Hindlimb muscle (tissue), 1 donor: ENCODE measurements at places on chromosomes 1 and 21. TPM values are rescaled to one million over a fixed set of nuclear protein-coding genes. Genes with fewer than 3 reads are reported as not detected.

Gene ZYG11A
- polyA plus RNA-seq, result 0.06 TPM

Gene POU2F1
- polyA plus RNA-seq, result 6.1 TPM

Gene MROH7
- polyA plus RNA-seq, result 5.9 TPM

GRCh38 chr1:36487906-36488305, 5.2 kb upstream of the CSF3R start:
- DNase-seq, result no peak

- no peak for DNase-seq
These were observed 346.9 kb upstream of the DAB1 start for GRCh38 chr1:57770772-57771171.

- no peak for DNase-seq
These were observed 398 bp upstream of the SLC30A10 start for GRCh38 chr1:219928791-219929118.

- DNase-seq, result no peak
These were observed 6.4 kb upstream of the KIF14 start for GRCh38 chr1:200626853-200627534.

DNA sequence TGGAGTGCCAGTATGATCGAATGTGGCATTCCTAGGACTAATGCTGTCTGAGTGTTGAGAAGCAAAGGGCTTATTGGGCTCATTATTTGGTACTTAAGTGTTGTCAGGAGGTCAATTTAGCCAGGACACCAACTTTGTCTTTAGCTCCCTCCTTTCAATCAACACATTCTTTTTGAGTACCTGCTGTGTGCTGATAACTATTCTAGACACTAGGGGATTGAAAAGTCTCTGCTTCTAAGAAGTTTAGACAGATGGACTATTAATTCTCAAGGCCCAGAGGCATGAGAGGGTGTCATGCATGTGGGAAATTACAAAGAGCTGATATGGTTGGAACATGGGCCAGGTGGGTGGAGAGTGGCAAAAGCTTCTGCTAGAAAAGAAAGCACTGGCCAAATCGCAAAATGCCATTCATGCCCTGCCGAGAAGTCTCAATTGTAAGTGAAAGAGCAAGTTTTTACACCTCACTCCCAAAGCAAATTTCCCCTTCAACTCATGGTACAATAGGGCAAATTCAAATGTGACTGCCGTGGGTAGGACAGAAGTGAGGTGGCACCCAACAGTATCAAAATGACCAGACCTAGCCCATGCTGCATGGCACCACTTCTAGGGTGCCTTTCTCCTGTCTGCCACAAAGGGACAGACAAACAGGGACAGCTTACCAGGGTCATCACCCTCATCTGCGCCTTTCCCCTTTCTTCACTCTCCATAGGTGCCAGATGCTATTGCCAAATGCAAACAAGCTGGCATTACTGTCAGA, 53.6 kb upstream of the LAX1 start:
- DNase-seq, result no peak

- DNase-seq, result no peak
These were observed 104.4 kb downstream of the NFIA start for GRCh38 chr1:61186753-61187152.

GRCh38 chr1:239011382-239011781, 375.0 kb upstream of the CHRM3 start:
- DNase-seq, result no peak
